Activated T-cell treated with anti-CD3 and anti-CD28 coated beads for 24 hours (primary cell): ENCODE measurements at places on chromosomes 12 and 14.

DNA sequence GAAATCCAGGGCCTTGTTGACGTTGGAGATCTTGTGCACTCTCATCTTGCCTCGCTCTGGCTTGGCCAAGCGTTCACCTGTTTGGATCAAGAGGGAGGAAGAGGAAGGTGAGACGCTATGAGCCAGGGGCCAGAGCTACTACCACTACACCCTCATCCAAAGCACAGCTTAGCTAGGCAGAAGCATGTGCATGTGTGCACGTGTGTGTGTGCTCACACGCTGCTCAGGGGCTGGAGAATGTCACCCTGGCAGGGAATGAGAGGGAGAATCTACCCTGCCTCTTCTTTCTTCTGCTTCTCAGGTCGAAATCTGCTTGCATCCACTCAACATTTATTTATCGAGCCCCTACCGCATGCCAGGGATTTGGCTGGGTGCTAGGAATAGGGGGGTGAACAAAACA lies 58.1 kb downstream of the ACTN1 start:
- no peak for DNase-seq

GRCh38 chr14:31340297-31341063 lies 79.9 kb downstream of the HEATR5A start:
- DNase-seq: no peak

GRCh38 chr14:95033682-95034632 lies 123.4 kb downstream of the DICER1 start:
- DNase-seq: no peak

- no peak for DNase-seq
These were observed 22.1 kb upstream of the CEP83 start for GRCh38 chr12:94481734-94482133.
